ENCODE measurements at places on chromosomes 6 and 20.
A peak's percentile ranks its signal among the peaks of the same experiment; 100 is the strongest.

DNA sequence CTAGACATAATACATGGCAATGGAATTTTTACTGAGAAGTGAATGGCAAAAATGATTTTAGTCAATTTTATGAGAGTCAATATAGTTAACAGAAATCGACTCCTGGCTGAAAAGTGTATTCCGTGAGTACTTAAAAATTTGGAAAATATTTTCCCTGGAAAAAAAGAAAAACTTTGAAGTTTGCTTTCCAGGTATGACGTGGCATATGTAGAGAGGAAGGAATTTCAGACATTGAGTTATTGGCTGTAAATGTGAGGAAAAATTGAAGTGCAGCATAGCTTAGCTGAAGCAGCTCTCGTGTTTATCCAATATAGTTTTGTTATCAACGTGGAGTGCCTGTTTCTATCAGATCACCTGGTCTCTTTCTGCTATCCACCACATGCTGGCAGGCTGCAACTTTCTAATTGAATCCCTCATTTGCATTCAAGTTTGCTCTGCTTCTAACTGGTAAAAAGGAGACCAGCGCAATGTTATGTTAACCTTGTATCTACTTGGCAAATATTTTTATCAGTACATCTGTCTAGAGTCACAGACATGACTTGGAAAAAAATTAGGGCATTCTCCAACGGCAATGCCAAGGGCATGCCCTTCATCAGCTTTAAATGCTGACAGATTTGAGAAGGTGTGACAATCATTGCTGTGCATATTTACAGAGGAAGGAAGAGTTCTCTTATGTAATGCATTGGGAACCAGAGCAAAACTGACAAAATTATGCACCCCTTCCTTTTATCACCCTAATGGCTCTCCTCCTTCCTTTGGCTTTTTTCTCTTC, 1102.8 kb upstream of the FLRT3 start:
- DNase-seq, result no peak

GRCh38 chr6:27866357-27867050, 45.7 kb downstream of the OR2B2 start:
- peak; percentile 75 for DNase-seq

DNA sequence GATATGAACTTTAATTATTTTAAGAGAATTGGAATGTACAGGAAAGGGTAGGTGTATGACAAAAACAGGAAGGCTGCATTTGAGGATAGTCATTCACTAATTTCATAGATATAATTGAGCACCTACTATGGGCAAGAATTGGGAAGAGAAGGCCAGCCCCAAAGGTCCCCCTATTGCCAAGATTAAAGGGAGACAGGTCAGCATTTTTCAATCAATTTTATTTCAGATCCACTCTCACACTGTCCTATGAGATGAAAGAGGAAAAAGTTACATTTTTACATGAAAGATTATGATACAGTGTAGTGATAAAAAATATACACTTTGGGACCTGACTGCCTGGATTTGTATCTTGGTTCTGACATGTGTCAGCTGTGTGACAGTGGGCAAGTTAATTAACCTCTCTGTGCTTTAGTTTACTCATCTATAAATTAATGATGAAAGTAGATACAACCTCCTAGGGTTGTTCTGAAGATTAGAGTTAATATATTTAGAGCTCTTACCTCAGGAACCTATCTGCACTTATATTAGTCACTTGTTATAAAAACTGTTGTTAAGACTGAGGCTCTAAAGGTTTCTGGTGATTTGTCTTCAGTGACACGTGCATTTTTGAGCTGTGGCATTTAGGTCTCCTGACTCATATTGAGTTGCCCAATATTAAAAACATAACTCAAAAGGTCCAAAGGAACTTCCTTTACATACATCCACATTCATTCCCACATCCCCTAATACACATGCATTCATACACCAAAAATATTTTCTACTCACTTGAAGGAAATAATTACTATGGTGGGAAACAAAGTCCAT, 45.7 kb downstream of the SCGN start:
- DNase-seq, result no peak

- peak; percentile 65 for DNase-seq
Observed at GRCh38 chr20:4369798-4370124, 351.9 kb upstream of the PRND start.

DNA sequence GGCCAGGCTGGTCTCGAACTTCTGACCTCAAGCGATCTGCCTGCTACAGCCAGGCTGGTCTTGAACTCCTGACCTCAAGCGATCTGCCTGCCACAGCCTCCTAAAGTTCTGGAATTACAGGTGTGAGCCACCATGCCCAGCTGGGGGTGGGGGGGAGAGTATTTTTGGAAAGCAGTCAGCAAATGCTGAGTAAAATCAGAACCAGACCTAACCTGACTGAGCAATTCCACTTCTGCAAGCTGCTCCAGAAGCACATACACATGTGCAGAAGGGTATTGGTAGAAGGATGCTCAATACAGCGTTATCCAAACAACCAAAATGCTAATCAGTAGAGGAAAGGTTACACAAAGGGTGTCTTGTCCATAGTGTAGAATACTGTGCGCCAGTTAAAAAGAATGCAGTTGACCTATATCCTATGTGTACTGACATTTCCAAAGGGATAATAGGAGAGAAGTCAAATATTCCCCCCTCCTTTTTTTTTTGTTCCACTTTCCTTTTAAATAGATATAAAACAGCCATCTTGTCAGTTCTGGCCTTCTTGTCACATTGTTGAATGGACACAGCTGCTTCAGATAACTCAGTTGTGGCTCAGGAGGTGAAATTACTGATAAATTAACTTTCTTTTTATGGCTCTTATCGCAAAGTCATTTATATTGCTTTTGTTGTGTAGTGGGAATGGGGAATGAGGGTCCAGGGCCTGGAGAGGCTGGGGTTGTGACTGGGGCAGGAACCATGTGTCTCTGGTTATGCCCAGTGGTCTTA, 74.6 kb downstream of the DTD1 start:
- DNase-seq, result no peak

Measured in activated CD4-positive, alpha-beta memory T cell treated with anti-CD3 and anti-CD28 coated beads, Interleukin-2, amount 10 ng/mL, durations not matched to agents 7 days and 5 days (primary cell).